ENCODE measurements at places on chromosomes 12 and 14.

DNA sequence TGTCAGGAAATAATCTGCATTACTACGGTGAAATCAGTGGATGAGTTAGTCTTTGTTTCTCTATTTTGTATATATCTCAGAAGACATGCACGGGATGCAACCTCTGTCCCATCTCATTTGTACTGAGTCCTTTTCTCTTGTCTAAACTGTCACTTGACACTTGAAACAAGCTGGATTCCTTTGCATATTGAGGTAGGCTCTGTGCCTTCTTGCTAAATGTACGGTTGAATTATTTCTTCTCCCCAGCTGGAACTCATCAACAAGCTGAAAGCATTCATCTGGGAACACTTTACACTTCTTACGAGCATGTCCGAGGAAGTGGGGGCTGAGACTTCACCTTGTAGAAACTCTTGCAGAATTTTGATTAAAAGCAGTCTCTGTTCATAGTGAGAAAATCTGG lies 119.5 kb downstream of the VEZT start:
- no peak for DNase-seq

DNA sequence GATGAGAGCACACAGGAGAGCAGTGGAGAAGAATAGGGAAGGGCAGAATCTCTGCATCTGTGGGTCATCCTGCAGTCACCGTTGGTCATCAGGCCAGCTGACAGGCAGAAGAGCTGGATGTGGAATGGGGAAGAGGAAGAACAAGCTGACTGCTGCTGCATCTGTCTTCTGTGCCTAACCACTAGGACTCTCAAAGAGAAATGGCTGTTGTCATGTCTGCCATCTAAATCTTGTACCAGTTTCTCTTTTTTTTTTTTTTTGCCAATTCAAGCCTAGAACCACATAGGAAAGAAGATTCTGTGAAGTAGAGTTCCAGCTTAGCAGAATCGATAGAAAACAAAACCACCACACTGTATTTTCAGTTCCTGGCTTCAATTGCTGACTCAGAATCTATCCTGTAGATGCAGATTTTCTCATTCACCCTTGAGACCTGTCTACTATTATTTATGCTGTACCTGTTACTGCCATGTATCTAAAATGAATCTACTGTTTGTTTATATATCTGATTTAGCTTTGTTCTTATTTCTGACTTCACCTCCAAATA lies 421.9 kb upstream of the PRICKLE1 start:
- no peak for DNase-seq

DNA sequence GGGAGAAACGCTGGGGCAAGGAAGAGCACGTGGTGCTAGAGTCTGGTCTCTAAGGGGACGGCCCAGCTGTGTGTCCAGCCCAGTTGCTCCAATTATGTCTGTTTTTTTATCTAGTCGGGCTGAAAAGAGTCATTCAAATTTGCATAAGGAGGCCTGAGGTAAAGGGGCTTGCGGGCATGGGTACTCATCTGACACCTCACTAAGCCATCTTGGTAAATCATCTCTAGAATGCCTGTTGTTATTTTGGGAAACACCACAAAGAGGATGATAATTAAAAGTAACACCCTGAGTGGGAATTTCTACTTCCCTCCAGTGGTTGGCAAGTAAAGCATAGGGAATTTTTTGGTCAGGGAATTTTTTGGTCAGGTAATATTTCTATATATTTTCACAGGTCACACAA lies 196.1 kb upstream of the ALG10B start:
- DNase-seq, result no peak

- no peak for DNase-seq
Observed at GRCh38 chr12:130196827-130197226, 34.6 kb downstream of the FZD10 start.

- DNase-seq, result no peak
Observed at GRCh38 chr14:64727551-64728071, 23.4 kb downstream of the PLEKHG3 start.

GRCh38 chr12:121980191-121980891 lies 41.3 kb upstream of the BCL7A start:
- DNase-seq, result no peak

DNA sequence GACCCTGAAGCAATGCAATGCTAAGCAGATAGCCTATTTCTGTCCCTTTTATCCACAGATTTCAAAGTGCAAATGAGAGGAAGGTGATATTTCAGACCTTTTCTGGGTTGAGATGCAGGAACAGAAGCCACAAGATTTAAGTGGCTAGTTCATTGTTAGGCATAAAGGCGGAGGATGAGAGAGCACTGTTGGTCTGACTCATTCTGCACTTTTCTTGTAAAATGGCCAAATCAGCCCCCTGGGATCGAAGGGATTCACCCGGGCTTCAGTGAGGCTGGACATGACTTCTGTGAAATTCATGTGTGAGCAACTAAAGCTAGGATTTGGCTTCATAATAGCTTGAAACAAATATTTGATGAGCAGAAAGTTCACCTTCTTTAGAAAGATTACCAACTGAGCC lies 101.9 kb upstream of the OVCH1 start:
- DNase-seq, result no peak

- DNase-seq, result no peak
Observed at GRCh38 chr12:71691504-71692129, 5.7 kb downstream of the TMEM19 start.
